ENCODE measurements at places on chromosomes 3 and 15. TPM values are rescaled to one million over a fixed set of nuclear protein-coding genes. Genes with fewer than 3 reads are reported as not detected.

DNA sequence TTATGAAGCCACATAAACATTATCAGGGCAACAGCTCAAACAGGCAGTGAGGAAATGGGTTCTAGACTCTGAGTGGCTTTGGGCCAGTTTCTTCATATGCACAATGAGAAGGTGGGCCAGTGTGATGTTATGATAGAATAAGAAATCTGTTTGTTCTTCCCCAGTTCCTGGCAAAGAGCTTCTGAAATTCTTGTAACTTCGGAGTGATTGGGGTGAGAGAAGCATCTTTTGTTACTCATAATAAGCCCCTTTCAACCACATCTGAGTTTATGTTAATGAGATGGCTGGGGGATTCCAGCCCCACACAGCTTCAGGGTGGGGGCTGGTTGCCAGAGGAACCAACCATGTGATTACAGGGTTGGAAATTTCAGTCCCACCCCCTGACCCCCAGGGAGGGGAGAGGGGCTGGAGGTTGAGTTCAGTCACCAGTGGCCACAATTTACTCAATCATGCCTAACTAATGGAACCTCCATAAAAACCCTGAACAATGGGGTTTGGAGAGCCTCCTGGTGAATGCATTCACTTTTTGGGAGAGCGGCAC is 57.0 kb upstream of the FRMD4B start:
- H3K4me1 ChIP-seq, result no peaks in the 10 kb centered on the region
- H3K36me3 ChIP-seq, result no peaks in the 10 kb centered on the region
- no peak overlapping the region for H3K27ac ChIP-seq
- no peak for DNase-seq
- H3K4me3 ChIP-seq, result no peak overlapping the region

- H3K36me3 ChIP-seq, result no peaks in the 10 kb centered on the region
- H3K4me1 ChIP-seq, result peaks cover 20% of the 10 kb centered on the region
- no peaks in the 10 kb centered on the region for H3K27me3 ChIP-seq
- H3K4me3 ChIP-seq, result no peak overlapping the region
- no peak for DNase-seq
Measured at GRCh38 chr3:152204218-152204617, 64.5 kb upstream of the MBNL1 start.

DNA sequence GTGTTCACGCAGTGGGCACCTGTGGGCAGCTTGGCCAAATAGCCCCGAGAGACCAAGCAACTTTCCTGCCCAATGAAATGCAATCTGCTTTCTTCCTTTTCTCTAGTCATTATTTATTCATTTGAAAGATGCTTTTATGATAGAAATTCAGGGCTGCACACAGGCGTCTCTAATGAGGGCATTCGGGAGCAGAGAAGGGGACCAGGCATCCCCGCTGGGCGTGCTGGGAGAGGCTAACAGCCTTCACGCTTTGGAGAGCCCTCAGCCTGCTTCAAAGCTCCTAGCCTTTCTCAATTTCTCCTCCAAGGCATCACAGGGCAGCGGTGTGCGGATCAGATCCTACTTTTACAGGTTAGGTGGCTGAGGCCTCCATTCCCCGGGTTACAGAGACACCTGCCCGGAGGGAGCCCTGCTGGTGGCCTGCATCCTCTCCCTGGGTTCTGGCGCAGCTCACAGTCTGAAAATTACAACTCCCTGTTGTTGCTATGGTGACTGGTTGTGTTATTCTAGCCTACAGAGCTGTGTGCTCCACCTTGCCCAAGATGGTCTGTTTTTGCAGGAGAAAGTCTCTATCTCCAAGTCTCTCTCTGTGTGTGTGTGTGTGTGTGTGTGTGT is 21.8 kb upstream of the KLF13 start:
- peaks cover 59% of the 10 kb centered on the region for H3K4me1 ChIP-seq
- no peaks in the 10 kb centered on the region for H3K36me3 ChIP-seq
- H3K27me3 ChIP-seq, result no peaks in the 10 kb centered on the region
- no peak for DNase-seq
- H3K27ac ChIP-seq, result no peak overlapping the region

GRCh38 chr3:186070996-186071395 is 37.9 kb downstream of the ETV5 start:
- no peak overlapping the region for H3K27ac ChIP-seq
- H3K4me3 ChIP-seq, result no peak overlapping the region
- H3K27me3 ChIP-seq, result no peaks in the 10 kb centered on the region
- H3K36me3 ChIP-seq, result no peaks in the 10 kb centered on the region
- no peaks in the 10 kb centered on the region for H3K4me1 ChIP-seq

- no peaks in the 10 kb centered on the region for H3K27me3 ChIP-seq
- H3K4me1 ChIP-seq, result no peaks in the 10 kb centered on the region
- no peak for DNase-seq
Measured at GRCh38 chr15:91807122-91807521, 46.4 kb upstream of the SLCO3A1 start.

The CHRD gene
- total RNA-seq, result 6.8 TPM

The TGM5 gene
- total RNA-seq, result not detected

The CLPX gene
- 61.4 TPM for total RNA-seq

The TUSC7 gene
- total RNA-seq, result not detected

DNA sequence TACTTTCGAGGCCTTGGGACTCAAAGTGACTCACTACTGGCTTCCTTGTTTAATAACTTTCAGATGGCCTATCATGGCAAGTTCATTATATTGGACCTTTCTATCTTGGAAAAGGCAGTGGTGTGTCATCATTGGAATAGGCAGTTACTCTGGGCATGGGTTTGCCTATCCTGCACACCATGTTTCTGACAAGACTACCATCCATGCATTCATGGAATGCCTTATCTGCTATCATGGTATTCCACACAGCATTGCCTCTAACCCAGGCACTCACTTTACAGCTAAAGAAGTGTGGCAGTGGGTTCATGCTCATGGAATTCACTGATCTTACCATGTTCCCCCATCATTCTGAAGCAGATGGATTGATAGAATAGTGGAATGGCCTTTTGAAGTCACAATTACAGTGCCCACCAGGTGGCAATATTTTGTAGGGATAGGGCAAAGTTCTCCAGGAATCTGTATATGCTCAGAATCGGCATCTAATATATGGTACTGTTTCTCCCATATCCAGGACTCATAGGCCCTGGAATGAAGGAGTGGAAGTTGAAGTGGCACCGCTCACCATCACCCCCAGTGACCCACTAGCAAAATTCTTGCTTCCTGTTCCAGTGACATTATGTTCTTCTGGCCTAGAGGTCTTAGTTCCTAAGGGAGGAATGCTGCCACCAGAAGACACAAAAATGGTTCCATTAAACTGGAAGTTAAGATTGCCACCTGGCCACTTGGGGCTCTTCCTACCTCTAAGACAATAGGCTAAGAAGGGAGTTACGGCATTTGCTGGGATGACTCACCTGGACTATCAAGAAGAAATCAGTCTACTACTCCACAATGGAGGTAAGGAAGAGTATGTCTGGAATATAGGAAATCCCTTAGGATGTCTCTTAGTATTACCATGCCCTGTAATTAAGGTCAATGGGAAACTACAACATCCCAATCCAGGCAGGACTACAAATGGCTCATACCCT is 1161.4 kb downstream of the SI start:
- H3K27ac ChIP-seq, result no peak overlapping the region
- H3K27me3 ChIP-seq, result no peaks in the 10 kb centered on the region
- H3K4me3 ChIP-seq, result no peak overlapping the region
- H3K36me3 ChIP-seq, result no peaks in the 10 kb centered on the region

GRCh38 chr3:177515786-177516157 is 318.5 kb upstream of the TBL1XR1 start:
- no peaks in the 10 kb centered on the region for H3K36me3 ChIP-seq
- peaks cover 12% of the 10 kb centered on the region for H3K4me1 ChIP-seq
- H3K4me3 ChIP-seq, result no peak overlapping the region
- no peak for DNase-seq

- DNase-seq, result no peak
- H3K4me1 ChIP-seq, result peaks cover 30% of the 10 kb centered on the region
- H3K4me3 ChIP-seq, result no peak overlapping the region
- H3K36me3 ChIP-seq, result no peaks in the 10 kb centered on the region
- H3K27me3 ChIP-seq, result no peaks in the 10 kb centered on the region
Measured at GRCh38 chr3:16147220-16147994, 27.1 kb upstream of the GALNT15 start.

DNA sequence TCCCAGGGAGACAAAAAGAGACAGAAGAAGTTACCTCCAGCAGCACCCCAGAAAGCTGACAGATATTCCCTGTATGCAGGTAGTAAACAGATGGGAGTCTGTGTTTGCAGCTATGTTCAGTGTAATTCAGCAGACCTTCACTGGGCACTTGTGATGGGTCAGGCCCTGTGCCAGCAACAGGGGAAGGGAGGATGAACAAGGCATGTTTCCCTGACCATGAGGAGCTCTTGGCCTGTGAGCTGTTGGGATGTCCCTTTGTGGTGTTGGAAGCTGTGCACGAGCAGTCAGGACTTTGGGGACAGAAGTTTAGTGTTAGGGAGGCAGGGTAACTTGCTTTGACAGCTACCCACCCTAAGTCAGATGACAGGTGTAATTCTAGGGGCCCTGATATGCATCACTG is 106.0 kb upstream of the TRIM42 start:
- no peaks in the 10 kb centered on the region for H3K36me3 ChIP-seq
- no peaks in the 10 kb centered on the region for H3K4me1 ChIP-seq
- no peak overlapping the region for H3K4me3 ChIP-seq
- H3K27me3 ChIP-seq, result no peaks in the 10 kb centered on the region
- DNase-seq, result no peak

DNA sequence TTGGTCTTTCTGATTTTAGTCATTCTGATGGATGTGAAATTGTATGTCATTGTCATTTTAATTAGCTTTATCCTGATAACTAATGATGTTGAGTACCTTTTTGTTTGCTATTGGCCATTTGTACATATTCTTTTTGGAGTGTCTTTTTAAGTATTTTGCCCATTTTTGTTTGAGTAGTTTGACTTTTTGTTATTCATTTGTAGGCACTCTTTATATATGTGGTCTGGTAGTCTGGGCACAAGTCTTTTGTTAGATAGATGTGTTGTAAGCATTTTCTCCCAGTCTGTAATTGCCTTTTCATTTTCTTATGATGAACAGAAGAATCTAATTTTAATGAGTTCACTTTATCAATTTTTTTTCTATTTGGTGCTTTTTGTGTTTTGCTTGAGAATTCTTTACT is 14.6 kb downstream of the GPR160 start:
- H3K27me3 ChIP-seq, result no peaks in the 10 kb centered on the region
- H3K36me3 ChIP-seq, result no peaks in the 10 kb centered on the region
- DNase-seq, result no peak

The LINGO1 gene
- 1.8 TPM for total RNA-seq

The RBP2 gene
- not detected for total RNA-seq

The FAM43A gene
- total RNA-seq, result 24.1 TPM

GRCh38 chr3:59782664-59783063 is 732.8 kb upstream of the CFAP20DC start:
- no peaks in the 10 kb centered on the region for H3K36me3 ChIP-seq
- no peaks in the 10 kb centered on the region for H3K27me3 ChIP-seq
- H3K4me1 ChIP-seq, result no peaks in the 10 kb centered on the region

The DAZL gene
- not detected for total RNA-seq

DNA sequence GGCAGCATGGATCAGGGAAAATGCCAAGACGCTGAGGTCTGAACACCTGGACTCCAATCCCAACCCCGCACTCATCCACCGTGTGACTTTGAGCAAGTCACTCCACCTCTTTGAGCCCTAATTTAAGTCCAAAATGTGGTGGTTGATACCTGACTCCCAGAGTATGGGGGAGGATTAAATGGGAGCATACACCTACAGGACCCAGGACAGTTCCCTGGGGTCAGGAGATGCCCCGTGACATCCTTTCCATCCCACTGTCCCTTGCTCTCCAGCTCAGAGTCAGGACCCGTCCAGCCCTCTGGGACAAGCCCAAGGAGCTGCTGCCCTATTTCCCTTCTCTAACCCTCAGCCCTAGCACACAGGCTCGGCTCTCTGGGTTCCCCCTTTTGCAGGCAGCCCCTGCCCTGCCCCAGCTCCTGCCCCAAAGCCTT is 276.4 kb downstream of the XXYLT1 start:
- H3K4me3 ChIP-seq, result no peak overlapping the region
- H3K27ac ChIP-seq, result no peak overlapping the region
- H3K36me3 ChIP-seq, result no peaks in the 10 kb centered on the region
- no peaks in the 10 kb centered on the region for H3K27me3 ChIP-seq

DNA sequence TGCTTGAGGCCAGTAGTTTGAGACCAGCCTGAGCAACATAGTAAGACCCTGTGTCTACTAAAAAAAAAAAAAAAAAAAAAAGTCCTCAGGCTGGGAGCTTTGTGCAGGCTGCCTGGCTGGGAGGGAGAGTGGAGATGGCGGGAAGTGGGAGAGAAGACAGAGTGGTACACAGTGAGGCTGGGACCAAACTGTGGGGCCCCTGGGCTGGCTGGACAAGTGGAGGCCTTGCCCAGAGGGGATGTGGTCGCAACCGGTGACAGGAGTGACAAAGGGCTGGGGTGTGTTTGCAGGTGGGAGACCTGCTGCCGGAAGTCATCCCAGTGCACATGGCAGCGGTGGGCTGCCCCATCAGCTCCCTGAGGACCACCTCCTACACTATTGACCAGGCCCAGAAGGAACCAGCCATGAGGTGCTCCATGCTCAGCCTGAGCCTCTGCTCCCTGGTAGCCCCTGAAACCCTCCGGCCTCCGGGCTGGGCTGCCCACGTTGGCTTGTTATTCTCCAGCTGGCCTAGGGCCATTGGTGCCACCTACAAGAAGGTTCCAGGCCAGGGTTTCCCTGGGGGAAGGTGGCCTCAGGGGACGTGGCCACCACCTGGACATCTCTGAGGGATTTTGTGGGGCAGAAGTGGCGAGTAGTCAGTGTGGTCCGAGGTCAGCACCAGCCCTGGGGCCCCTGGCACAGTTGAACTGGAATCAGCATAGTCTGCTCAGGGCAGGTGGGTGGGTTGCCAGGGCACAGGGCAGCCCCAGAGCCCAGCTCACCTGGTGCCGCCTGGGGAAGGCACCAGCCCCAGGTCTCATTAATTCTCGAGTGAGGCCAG is 22.7 kb downstream of the ACAA1 start:
- H3K36me3 ChIP-seq, result no peaks in the 10 kb centered on the region
- DNase-seq, result no peak
- H3K27me3 ChIP-seq, result no peaks in the 10 kb centered on the region
- H3K4me3 ChIP-seq, result no peak overlapping the region

The HMCES gene
- 41.4 TPM for total RNA-seq

GRCh38 chr15:80998251-80998650 is 2.5 kb upstream of the TLNRD1 start:
- H3K36me3 ChIP-seq, result no peaks in the 10 kb centered on the region
- no peak overlapping the region for H3K4me3 ChIP-seq
- H3K27me3 ChIP-seq, result no peaks in the 10 kb centered on the region
- peaks cover under 1% of the 10 kb centered on the region for H3K4me1 ChIP-seq

GRCh38 chr3:161576714-161577510 is 80.3 kb downstream of the OTOL1 start:
- no peak overlapping the region for H3K27ac ChIP-seq
- H3K36me3 ChIP-seq, result no peaks in the 10 kb centered on the region
- no peak overlapping the region for H3K4me3 ChIP-seq
- no peaks in the 10 kb centered on the region for H3K4me1 ChIP-seq

DNA sequence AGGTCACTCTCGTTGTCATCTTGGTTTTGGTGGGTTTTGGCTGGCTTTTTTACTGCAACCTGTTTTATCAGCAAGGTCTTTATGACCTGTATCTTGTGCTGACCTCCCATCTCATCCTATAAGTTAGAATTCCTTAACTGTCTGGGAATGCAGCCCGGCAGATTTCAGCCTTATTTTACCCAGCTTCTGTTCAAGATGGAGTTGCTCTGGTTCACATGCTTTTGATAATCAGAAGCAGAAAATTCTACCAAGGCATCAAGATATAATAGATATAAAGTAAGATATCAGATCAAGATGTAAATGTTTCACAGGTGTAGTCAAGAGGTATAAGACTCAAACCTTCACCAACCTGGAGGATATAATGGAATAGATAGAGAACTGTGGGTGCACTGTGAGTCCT is 16.0 kb downstream of the GPR176 start:
- H3K36me3 ChIP-seq, result no peaks in the 10 kb centered on the region
- no peaks in the 10 kb centered on the region for H3K27me3 ChIP-seq
- no peaks in the 10 kb centered on the region for H3K4me1 ChIP-seq
